Stimulated activated CD8-positive, alpha-beta memory T cell treated with anti-CD3 and anti-CD28 coated beads, Interleukin-2, amount 100 ng/mL, for 1 hour (primary cell): ENCODE measurements at places on chromosomes 7 and 10.

- no peak for DNase-seq
These were observed 9.9 kb downstream of the PIP4K2A start for GRCh38 chr10:22704471-22704911.

GRCh38 chr10:98041352-98042043 lies 11.1 kb upstream of the CRTAC1 start:
- DNase-seq: no peak

- no peak for DNase-seq
These were observed 485 bp downstream of the ALOX5 start for GRCh38 chr10:45374350-45375052.

DNA sequence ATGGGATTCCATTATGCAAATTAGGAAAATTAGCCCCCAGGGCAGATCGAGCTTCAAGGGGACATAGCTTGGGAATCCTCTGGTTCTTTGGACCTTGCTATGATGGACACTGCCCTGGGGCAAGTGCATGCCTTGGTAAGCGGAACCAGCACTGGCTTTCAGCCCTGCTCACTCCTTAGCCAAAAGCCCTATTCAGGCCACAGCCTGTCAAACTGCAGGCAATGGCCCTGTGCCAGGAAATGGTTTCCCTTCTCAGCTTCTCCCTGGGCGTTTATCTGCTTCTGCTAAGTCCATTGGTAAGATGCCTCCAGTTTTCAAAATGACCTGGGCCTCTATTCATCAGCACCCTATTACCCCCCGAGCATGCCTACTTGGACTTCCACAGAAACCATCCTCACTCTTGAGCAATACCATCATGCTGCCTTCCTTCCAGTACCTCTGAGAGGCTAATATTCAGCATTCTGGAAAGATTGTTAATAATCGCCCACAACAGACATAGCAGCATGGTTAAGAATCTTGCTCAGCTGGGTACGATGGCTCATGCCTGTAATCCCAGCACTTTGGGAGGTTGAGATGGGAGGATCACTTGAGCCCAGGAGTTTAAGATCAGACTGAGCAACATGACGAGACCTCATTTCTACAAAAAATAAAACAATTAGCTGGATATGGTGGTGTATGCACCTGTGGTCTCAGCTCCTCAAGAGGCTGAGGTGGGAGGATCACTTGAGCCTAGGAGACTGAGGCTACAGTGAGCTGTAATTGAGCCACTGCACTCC lies 918.6 kb upstream of the AUTS2 start:
- no peak for DNase-seq

GRCh38 chr10:10208196-10208595 lies 809.5 kb upstream of the CELF2 start:
- no peak for DNase-seq

- DNase-seq: no peak
These were observed 70.5 kb upstream of the INSIG1 start for GRCh38 chr7:155227004-155227787.

- no peak for DNase-seq
These were observed 23.4 kb upstream of the ARHGAP12 start for GRCh38 chr10:31952066-31952465.

DNA sequence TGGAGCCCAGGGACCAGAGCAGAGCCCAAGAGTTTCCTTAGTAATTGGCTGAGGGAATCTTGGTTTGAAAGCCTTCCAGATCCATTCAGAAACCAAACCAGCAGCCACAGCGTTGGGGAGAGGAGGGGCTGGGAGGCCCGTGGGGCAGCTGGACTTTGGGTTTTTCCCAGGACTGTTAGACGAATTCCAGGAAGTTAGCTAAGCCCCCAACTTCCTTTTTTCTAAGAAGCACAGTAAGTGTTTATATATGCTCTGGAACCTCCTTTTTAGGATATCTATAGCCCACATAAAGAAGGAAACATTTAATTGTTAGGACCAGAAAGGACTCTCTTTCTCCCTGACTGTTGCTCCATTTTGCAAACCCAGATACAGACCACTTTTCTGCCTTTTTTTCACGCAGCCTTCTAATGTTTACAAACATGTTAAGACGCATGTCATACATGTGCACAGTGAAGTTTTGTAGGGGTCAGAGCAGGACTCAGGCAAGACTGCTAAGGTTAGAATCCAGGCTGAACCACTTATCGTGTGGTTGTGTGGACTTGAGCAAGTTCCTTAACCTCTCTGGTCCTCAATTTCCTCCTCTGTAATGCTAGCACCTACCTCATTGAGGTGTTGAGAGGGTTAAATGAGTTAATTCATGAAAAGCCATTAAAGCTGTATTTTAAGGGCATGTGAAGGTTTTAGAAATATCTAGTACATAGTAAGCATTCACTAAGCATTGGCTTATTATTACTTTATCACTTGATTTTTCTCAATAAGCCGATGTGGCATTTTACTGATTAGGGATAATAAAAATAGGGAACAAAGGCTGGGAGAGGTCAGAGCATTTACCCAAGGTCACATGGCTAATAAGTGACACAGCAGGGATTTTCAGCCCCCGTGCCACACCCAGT lies 42.4 kb downstream of the TBATA start:
- DNase-seq: no peak
